ENCODE measurements at places on chromosomes 11 and 22.

- DNase-seq, result no peak
Observed at GRCh38 chr11:46332568-46333393, 14.5 kb upstream of the DGKZ start.

GRCh38 chr11:8683115-8683807, 669 bp downstream of the RPL27A start:
- DNase-seq, result no peak

DNA sequence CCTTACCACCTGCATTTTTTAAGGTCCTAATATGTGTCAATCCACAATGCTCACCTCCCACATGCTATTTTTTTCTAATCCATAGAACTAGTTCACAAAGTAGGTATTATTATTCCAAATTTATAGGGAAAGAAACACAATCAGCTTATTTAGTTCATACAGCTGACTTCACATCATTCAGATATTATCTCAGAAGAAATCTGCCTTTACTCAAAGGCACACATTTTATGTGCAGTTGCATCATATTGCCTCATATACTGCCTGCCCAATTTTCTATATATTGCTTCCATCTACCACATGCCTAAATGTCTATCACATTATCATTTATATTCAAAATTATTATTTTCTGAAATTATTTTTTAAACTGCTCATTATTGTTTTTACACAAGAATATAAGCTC, 88.7 kb upstream of the LUZP2 start:
- DNase-seq, result no peak

DNA sequence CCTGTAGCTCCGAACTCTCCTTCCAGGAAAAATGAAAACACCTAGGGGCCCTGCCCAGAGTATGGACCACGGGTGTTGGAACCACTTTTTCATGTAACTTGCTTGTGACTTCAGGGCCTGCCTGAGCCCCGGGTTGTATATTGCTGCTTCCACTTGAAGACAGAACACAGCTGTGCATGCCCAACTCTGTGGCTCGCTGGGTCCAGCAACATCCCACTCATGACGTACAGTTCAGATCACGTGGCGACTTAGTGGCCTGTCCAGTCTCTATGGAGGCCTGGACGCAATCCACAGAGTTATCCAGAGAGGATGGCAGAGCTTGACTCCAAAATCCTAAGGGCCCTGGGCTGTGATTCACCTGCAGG, 6.8 kb downstream of the C11orf21 start:
- no peak for DNase-seq

DNA sequence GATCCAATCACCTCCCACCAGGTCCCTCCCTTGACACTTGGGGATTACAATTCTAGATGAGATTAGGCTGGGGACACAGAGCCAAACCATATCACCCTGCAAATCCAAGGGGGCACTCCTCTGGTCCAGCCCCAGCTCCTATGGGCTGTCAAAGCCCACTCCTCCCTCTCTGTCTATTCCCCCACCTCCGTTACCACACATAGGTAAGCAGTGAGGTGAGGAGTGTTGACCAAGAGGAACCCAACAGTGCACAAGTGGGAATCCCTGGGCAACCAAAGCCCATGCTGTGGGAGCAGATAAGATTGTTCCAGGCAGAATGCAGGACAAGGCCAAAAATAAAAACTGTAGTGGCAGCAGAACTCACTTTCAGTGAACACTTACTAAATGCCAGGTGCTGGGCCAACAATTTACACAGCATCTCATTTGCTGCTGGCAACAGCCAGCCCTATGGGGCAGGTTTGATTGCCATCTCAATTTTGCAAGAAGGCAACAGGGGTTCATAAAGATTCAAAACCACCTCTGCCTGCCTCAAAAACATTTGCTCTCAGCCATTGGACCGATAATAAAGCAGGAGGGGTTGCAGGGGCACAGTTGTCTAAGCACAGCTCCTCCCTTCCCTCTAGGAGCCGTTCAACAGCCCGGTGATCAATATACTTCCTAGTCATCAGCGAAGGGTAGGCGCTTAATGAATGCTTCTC, 8.9 kb downstream of the SDF2L1 start:
- no peak for DNase-seq

GRCh38 chr11:117903505-117904382, 25.5 kb downstream of the TMPRSS13 start:
- DNase-seq, result no peak

GRCh38 chr11:119533462-119533861, 110.5 kb upstream of the THY1 start:
- no peak for DNase-seq

Measured in muscle of arm (tissue), 14 donors.